Hematopoietic multipotent progenitor cell treated with erythropoietin and hydrocortisone succinate and interleukin-3 and kit ligand, for 15 days (in vitro differentiated cells): ENCODE measurements at places on chromosomes 11 and 22.

- DNase-seq: no peak
These were observed 130.5 kb downstream of the ARHGAP42 start for GRCh38 chr11:100817620-100818019.

GRCh38 chr11:122189229-122189628 lies 73.2 kb upstream of the BLID start:
- DNase-seq: no peak

DNA sequence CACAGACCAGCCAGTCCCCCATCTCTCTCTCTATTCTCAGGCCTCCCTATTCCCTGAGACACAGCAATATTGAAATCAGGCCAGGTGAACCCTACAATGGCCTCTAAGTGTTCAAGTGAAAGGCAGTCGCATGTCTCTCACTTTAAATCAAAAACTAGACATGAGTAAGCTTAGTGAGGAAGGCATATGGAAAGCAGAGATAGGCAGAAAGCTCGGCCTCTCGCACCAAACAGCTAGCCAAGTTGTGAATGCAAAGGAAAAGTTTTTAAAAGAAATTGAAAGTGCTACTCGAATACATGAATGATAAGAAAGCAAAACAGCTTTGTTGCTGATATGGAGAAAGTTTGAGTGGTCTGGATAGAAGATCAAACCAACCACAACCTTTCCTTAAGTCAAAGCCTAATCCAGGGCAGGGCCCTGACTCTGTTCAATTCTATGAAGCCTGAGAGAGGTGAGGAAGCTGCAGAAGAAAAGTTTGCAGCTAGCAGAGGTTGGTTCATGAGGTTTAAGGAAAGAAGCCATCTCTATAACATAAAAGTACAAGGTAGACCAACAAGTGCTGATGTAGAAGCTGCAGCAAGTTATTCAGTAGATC lies 19.8 kb upstream of the MPZL2 start:
- no peak for DNase-seq

DNA sequence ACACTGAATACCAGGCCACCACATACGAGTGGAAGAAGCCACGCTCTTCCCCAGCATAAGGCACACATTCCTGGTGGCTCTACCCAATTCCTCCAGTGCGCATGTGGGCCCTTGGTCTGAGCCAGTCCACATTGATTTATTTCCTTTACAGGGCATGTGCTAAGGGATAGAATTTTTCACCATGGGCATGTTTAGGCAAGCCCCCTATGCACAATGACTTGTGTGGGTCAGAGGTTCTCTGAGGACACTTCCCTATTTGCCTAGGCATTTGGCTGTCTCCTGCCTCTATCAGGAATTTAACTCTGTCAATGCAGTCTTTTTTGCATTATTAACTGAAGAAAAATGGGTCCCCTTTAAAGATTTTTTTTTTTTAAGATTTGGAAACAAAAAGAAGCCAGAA lies 718.1 kb downstream of the NTM start:
- no peak for DNase-seq

- DNase-seq: no peak
These were observed 370.1 kb downstream of the OPCML start for GRCh38 chr11:133162227-133162626.

DNA sequence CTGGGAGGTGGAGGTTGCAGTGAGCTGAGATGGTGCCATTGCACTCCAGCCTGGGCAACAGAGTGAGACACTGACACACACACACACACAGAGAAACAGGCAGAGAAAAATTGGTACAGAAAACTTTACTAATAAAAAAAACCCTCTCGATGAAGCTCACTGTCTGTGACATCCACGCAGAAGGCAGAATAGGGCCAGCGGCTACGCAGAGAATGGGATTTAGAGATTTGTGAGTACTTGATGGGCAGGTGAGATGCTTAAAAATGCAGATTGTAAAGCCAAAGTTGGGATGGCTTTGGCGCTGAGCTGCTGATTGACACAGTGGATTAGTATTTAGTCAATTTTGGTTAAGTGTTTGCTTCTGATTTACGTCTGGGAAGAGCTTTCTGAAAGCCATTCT lies 561.1 kb downstream of the TBC1D22A start:
- DNase-seq: no peak

DNA sequence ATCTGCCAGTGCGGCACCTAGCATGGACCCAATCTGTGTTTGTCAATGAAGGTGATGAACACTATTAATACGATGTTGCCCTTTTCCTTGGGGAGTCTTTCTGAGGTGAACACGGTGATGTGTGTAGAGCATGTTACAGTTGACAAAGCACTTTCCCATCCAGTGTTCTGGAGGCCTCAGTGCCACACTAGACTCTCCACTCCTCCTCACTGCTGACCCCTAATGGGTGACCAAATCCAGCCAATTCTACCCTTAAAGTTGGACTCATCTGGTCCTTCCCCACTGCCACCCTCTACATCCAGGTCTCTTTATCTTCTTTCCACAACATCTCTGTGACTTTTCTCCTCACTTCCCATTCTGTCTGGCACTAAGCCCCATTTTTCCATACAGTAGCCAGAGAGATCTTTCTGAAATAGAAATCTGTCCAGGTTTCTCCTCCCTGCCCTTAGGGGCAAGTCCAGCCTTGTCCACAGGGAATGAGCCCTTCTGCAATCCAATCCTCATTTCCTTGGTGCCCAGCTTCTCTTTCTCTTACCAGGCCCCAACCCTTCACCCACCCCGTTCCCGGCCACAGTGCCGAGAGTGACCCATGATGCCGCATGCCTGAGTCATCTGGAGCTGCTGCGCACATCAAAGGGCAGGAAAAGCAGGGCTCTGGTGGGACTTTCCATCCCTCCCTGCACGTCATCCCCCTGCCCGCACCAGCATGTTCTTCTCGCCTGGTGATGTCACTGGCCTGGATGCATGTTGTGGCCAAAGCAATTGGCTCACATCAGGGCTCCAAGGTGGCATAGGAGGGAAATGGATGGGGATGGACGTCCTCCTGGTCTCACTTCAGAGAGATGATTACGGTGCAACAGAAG lies 64.2 kb downstream of the RASSF10 start:
- no peak for DNase-seq

- no peak for DNase-seq
These were observed 7.6 kb downstream of the TSPAN32 start for GRCh38 chr11:2309251-2310072.

DNA sequence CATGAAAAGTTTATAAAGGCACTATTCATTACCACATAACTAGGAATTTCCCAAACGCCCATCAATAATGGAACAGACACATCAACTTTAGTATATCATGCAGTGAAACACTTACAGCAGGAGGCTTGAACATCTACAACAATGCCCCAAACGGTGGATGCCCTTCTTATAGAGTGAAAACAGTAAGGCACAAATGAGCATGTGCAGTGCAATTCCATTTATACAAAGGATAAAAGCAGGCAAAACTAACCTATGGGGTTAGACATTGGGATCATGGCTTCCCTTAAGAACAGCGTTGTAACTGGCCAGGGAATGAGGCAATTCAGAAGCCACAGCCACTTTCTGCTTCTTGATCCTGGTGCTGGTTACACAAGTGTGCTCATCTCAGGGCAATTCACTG lies 1363.0 kb downstream of the TBC1D22A start:
- no peak for DNase-seq

GRCh38 chr11:7168741-7168990 lies 79.9 kb downstream of the RBMXL2 start:
- no peak for DNase-seq

GRCh38 chr11:73257342-73258103 lies 14.6 kb upstream of the P2RY6 start:
- no peak for DNase-seq

GRCh38 chr11:67272327-67273259 lies 6.3 kb downstream of the GRK2 start:
- no peak for DNase-seq

GRCh38 chr11:128187377-128187776 lies 400.0 kb downstream of the ETS1 start:
- DNase-seq: no peak

DNA sequence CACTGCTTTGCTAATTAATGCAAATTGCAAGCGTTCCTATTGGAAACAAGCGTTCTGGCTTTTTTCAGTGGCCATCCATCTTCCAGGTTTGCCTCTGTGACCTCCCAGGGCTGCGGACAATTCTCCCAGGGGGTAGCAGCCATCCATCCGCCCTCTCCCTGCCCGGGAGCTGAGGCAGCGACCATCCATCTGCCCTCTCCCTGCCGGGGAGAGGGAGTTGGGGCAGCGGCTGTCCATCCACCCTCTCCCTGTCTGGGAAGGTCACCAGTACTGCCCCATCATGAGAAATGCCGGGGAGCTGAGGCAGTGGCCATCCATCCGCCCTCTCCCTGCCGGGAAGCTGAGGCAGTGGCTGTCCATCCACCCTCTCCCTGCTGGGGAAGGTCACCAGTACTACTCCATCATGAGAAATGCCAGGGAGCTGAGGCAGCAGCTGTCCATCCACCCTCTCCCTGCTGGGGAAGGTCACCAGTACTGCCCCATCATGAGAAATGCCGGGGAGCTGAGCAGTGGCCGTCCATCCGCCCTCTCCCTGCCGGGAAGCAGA lies 394.7 kb downstream of the BRD1 start:
- DNase-seq: no peak

DNA sequence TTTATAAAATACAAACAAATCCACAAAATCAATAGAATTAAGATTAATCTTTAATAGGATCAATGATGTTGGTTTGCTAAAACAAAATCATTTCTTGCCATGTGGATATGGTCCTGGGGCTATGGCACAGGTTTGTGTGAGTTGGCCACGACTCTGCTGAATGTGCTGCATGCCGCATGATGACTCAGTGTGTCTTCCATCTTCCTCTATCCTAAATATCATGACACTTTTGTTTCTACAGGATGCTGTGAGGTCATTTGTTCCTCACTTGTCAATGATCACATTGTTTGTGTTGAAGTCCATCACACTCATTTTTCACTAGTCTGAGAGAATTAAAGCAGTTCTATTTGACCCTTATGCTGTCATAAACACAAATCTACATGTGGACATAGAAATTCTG lies 167.2 kb upstream of the ZBED5 start:
- no peak for DNase-seq

- DNase-seq: no peak
These were observed 1.9 kb upstream of the POLD4 start for GRCh38 chr11:67355023-67355793.

- DNase-seq: no peak
These were observed 3.5 kb downstream of the C11orf21 start for GRCh38 chr11:2298131-2298794.
